ENCODE measurements at places on chromosomes 2 and 18.

DNA sequence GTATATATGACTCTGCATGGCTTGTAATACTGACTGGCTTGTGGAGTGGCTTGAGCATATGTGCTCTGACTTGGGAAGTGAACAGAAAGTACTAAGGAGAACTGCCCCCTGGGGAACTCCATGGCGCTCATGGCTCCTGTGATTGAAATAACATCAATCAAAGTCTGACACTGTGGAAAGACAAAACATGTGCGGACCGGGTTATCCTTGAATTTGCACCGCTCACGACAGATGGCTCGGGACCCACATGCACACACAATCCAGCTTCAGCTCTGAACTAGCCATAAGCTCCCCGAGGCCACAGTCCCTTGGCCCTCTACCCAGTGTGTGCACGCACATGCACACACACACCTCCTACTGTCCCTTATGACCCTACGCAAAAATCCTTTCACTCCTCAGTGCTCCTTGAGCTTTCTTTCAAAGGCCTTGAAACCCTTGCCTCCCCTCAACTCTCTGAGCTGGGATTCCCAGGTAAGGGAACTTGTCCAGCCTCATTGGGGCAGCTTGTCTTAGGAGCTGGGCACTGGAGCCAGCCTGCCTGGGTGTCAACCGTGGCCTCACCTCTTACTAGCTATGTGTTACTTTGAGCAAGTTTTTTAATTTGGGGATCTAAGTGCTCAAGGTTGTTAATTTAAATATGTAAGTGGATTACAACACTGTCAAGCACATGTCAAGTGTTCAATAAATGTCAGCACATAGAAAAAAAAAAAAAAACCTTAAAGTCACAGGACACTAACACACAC, 43.6 kb downstream of the MRPS5 start:
- no peak for DNase-seq

- no peak for DNase-seq
Measured at GRCh38 chr2:161075701-161076100, 84.5 kb upstream of the TANK start.

GRCh38 chr2:45254025-45254424, 244.8 kb upstream of the SIX2 start:
- no peak for DNase-seq

DNA sequence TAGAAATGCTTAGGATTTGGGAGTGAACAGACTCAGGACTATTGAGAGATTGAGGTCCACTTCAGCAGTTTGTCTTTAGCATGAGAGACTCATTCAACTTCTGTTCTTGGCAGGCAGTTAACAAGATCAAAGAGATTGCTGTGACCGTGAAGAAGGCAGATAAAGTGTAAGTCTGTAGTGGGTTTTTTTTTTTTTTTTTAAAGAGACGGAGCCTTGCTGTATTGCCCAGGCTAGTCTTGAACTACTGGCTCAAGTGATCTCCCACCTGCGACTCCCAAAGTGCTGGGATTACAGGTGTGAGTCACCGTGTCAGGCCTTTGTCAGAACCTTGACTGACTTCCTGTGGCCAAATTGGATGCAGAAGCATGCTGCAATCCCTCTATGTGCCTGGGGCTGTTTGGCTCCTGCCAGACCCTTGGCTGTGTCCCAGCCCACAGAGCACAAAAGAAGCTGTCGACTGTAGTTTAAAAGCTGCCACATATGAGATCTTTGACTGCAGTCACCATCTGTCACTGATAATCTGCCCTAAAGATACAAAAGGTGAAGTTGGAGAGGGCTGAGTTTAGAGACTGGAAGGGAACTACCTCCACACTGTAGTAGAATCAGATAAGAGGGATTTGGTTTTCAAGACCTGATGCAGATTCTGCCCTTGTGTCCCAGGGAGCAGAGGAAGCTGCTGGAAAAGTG, 9.9 kb downstream of the CCT7 start:
- DNase-seq: no peak

DNA sequence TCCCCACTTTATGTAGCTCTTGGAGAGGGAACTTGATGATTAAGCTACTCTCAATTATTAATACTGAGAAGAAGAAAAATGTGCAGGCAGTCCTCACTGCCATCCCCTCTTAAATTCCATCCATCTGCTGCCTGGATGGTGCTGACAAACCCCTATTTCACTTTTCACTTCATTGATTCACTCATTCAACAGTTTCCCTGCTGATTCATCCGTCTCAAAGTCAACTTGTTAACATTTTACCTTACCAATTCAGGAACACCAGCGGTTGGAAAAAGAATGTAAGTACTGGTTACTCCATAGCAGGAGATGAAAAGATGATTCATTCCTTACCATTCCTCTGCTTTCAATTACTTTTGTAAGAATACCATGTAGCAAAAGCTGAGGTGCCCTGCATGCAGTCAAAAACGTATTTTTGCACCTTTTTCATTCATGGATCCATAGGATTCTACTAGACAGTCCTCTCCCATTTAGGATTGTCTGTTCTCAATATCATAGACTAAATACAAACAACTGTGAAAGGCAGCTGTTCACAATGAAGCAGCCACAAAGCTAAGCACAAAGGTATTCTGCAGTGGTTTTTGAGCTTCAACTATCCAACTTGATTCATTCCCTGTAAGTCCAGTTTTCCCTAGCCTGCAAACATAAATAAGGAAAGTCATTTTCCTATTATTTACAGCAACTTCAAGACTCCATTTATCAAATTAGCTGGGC, 262.0 kb downstream of the MREG start:
- DNase-seq: no peak

- no peak for DNase-seq
Measured at GRCh38 chr18:52615943-52616342, 275.9 kb downstream of the DCC start.

DNA sequence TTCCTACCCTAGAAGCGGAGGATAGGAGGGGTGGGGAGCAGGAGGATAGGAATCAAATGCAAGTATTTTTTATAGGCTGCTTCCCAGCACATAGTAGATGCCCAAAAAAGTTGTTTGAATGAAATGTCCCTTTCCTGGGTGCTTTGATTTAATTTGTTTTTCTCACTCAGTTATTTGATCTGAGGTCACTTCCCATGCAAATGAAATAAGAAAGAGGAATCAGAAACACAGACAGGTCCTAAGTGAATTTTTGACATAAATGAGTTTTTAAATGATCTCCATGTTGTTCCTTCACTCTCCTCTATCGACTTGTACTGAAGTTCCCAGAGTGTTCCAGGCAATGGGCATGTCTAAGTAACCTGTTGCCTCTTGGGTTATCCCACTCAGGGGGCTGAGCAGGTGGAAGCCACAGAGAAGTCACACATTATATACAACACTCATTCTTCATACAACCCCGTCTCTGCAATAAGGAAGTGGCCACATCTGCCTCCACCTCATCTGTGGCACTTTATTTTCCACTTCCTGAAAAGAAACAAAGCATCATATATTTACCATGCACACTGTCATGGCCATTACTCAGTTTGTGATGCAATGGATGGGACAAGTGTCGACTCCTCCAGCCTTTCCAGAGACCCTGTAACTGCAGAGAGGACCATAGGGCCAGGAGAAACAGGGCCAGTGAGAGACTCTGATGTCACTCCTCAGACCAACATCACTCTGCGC, 81.9 kb upstream of the ZNF397 start:
- no peak for DNase-seq

GRCh38 chr2:107407974-107408373, 418.7 kb upstream of the RGPD4 start:
- DNase-seq: no peak

GRCh38 chr2:136057023-136057801, 60.7 kb downstream of the CXCR4 start:
- no peak for DNase-seq

GRCh38 chr18:58934933-58935577, 70.4 kb downstream of the ZNF532 start:
- DNase-seq: no peak

- no peak for DNase-seq
Measured at GRCh38 chr18:572091-572830, 7.9 kb upstream of the CETN1 start.

DNA sequence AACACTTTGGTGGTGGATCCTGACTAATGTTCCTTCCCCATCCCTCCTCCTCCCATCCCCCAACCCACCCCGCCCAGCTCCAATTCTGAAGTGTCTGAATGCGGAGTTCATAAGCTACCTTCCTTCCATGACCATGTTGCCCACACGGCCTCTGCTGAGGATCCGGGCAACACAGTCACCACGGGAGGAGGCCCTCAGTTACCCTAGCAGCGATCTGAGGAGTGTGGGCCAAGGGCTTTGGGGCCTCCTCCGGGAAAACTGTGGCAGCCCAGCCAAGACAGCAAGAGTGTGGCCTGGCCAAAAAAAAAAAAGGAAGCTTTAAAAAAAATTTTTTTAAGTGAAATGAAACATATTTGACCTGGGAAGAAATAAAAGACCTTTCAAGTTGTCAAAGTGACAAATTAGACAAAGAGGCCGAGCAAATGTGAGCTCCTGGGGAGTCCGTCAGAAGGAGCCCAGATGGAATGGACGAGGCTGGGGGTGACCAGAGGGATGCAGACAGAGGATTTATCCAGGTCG, 169.0 kb upstream of the PKDCC start:
- DNase-seq: no peak

- no peak for DNase-seq
Measured at GRCh38 chr2:69036926-69037325, 23.9 kb downstream of the ANTXR1 start.

GRCh38 chr2:109736177-109736827, 57.8 kb upstream of the RGPD5 start:
- DNase-seq: no peak

GRCh38 chr2:11787991-11788390, 41.6 kb downstream of the LPIN1 start:
- DNase-seq: no peak

DNA sequence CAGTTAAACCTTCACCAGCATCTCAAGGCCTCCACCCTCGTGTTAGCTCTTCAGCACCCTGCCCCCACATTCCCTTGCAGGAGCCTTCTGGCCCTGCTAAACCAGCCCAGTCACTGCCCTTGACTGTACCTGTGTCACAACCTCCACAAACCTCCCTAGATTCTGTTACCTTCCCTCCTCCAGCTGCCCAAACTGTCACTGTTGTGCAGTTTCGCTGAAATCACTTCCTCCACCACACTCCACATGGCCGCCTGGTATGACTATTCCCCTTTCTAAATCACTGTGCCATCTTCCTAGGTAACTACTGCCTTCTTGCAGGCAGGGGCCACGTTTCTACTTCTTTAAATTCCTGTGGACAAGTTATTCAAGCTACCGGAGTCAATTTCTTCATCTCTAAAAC, 160.2 kb downstream of the GALNT14 start:
- DNase-seq: no peak

- no peak for DNase-seq
Measured at GRCh38 chr2:214853906-214854305, 44.4 kb upstream of the BARD1 start.

DNA sequence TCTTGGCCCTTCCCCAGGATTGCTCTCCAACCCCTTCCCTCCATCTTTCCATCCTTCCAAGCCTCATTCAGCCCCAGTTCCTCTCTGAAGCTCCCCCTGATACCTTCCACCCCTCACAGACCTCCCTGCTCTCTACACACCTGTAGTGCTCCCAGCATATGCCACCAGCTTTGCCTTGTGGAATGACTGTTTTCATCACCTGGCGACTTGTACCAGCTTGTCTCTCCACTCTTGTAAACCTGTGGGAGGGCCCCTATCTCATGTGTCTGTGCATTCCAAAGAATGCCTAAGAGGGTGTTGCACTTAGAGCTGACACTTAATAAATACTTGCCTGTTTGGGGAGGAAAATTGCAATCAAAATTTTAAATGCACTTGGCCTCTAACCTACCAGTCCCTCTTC, 198.7 kb downstream of the BCL11A start:
- no peak for DNase-seq

GRCh38 chr18:25704494-25704893, 352.5 kb upstream of the ZNF521 start:
- DNase-seq: no peak

DNA sequence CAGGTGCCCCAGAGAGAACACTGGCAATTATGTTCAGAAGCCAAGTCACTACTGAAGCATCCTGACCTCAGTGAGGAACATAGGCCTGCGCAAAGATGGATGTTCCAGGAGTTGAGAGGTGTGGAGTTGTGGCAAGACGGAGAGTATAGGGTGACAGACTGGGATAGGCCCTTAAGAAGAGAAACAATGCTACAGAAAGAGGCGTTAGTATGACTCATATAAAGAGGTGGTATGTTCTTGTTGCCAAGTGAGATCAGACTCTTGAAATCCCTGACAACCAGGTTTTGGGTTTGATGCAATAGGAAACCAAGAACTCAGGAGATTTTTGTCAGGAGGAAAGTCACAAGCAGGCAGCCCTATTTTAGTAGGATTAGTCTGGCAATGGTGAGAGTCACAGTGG, 185.6 kb downstream of the RIT2 start:
- DNase-seq: no peak

- no peak for DNase-seq
Measured at GRCh38 chr2:23502096-23502495, 117.1 kb downstream of the KLHL29 start.

GRCh38 chr18:41391616-41392595, 563.1 kb upstream of the PIK3C3 start:
- peak; percentile 57 for DNase-seq

DNA sequence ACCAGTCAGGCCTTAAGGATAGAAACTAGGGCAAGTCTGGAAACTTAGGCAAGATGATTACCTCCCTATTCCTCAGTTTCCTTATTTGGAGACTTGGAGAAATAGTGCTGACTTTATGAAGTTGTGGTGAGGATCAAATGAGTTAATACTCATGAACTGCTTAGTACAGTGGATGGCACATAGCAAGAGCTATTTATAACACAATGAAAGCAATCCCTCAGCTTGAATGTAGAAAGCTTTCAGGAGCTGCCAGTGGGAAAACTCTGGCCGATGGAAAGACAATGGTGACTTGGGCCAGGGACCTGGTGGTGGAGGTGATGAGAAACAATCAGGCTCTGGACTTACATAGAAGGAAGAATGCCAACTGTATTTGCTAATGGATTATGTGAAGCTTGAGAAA, 269.4 kb upstream of the THUMPD2 start:
- no peak for DNase-seq

GRCh38 chr2:128321784-128322714, 3.4 kb upstream of the HS6ST1 start:
- peak; percentile 45 for DNase-seq

GRCh38 chr18:10715791-10716190, 190.0 kb downstream of the NAPG start:
- no peak for DNase-seq

DNA sequence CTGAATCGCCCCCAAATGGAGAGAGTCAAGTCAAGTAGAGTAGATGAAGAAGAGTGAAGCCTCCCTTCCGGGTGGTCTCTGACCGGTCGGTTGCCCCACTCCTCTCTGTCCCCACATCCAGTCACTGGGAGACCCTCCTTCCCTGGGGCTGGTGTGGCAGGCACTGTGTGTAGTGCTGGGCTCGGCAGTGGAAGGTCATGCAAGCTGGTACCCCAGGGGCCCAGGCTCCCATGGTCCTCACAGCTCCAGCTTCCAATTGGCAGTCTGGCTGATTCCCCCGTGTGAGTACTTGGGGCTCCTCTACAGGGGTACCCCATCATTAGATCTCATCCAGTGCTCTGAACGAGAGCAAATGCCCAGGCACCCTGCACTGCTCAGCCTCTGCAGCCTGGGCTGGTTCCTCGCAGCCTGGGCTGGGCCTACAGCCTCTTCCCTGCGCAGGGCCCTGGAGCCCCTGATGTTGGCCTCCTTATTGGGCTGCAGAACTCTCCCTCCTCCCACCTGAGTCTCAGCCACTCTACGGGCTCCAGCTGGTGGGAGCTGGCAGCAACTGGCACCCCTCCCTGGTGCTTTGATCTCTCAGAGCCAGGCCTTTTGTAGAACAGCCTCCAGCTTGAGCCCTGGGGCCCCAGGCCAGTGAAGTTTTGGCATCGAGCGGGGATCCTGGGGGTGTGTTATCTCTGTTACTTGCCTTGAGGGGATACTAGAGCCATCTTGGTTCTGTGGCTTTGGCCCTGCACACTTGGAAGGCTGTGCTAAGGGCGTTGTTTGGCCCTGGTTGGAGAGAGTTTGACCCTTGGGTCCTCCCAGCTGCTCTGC, 187.8 kb upstream of the HDAC4 start:
- DNase-seq: no peak
